ENCODE measurements at places on chromosomes 4 and X. TPM values are rescaled to one million over a fixed set of nuclear protein-coding genes. Genes with fewer than 3 reads are reported as not detected.

GRCh38 chr4:40173470-40173875, 23.4 kb upstream of the RHOH start:
- H3K4me1 ChIP-seq = peaks cover 11% of the 10 kb centered on the region
- H3K4me3 ChIP-seq = no peak overlapping the region
- no peak overlapping the region for H3K27ac ChIP-seq
- no peaks in the 10 kb centered on the region for H3K27me3 ChIP-seq
- DNase-seq = no peak

GRCh38 chr4:54548098-54548620, 109.6 kb upstream of the KIT start:
- peak; percentile 10 for DNase-seq
- peaks cover 4% of the 10 kb centered on the region for H3K4me1 ChIP-seq
- no peak overlapping the region for H3K27ac ChIP-seq
- H3K36me3 ChIP-seq = no peaks in the 10 kb centered on the region

DNA sequence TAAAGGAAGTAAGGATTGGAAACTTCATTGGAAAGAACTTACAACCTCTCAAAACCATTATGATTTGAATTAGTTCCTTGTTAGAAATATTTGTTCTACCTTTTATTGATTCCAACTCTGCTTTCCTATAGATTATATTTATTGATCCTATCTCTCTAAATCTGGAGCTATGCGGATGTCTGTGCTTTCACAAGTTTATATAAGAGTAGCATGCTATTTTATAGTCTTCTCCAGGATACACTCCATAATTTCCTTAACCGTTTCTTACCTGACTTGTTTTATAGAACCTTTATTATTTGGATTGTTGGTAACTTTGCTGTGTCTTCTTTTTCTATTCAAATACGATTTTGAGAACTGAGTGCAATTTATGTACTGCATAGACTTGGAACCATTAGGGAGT, 668.1 kb downstream of the RAPGEF2 start:
- no peaks in the 10 kb centered on the region for H3K4me1 ChIP-seq
- H3K27ac ChIP-seq = no peak overlapping the region
- no peaks in the 10 kb centered on the region for H3K27me3 ChIP-seq
- DNase-seq = no peak
- no peak overlapping the region for H3K4me3 ChIP-seq
- H3K36me3 ChIP-seq = no peaks in the 10 kb centered on the region

DNA sequence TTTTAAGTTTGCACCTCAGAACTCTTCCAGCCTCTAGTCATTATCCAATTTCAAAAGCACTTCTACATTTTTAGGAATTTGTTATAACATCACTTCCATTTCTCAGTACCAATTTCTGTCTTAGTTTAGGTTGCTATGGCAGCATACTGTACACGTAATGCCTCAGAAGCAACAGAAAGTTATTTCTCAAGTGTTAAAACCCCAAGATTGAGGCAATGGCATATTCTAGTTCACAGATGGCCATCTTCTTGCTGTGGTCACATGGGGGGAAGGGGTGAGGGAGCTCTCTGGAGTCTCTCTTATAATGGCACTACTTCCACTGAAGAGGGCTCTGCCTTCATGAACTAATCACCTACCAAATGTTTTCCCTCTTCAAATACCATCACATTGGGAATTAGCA, 220.3 kb upstream of the CTSO start:
- H3K36me3 ChIP-seq = no peaks in the 10 kb centered on the region
- H3K4me3 ChIP-seq = no peak overlapping the region
- H3K4me1 ChIP-seq = no peaks in the 10 kb centered on the region
- DNase-seq = no peak
- H3K27ac ChIP-seq = no peak overlapping the region
- H3K27me3 ChIP-seq = no peaks in the 10 kb centered on the region

DNA sequence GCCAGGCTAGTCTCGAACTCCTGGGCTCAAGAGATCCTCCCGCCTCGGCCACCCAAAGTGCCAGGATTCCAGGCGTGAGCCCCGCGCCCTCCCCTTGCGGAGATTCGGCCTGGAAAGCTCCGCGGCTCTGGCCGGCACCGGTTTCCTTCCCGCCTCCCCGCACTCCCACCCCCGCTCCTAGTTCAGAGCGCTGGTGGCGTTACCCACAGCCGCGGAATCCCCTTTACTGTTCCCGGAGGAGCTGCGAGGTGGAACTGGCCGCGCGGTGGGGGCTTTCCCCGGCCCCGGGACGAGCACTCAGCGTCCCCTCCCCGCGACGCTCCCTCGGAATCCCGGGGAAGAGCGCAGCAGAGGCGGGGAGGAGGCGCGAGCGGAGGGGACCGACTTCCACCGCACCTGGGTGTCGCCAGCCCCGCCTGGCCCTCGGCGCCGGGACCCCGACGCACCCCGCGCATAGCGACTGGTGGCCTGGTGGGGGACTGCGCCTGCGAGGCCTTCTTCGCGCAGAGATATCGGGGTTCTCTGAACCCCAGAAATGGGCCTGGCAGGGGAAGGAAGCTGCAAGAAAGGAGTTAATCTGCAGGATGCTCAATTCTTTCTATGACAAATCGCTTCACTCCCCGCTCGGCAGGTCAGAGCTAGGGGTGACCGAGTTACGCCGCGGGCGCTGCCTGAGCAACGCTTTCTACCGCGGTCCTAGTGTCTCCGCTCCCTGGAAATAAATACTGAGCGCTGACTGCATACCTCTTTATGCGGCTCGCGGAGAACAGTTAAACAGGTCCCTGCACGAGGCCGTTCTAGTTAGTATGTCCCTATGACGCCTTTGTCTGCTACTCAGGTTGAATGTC, 14.6 kb upstream of the SLC25A4 start:
- H3K4me3 ChIP-seq = peak overlapping the region; percentile 57
- H3K27ac ChIP-seq = no peak overlapping the region
- no peaks in the 10 kb centered on the region for H3K36me3 ChIP-seq
- peak; percentile 38 for DNase-seq
- H3K27me3 ChIP-seq = peaks cover 30% of the 10 kb centered on the region

DNA sequence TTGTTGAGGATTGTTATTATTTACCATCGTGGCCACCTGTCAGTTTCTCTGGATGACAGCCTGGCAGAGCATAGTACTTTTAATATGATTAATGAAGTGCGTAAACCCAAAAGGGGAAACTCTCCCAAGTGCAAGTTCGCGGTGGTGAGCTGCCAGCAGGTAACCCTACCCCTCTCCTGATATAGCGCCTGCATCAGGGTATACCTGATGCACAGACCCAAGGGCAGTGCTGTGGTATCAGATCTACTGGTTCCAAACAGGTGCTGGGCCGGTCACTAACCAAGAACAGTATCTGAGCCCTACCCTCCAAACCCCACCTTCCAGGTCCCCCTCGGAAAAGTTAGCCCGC, 1.6 kb downstream of the RNF150 start:
- no peaks in the 10 kb centered on the region for H3K36me3 ChIP-seq
- H3K4me1 ChIP-seq = peaks cover 11% of the 10 kb centered on the region
- DNase-seq = no peak
- H3K27ac ChIP-seq = no peak overlapping the region

- no peaks in the 10 kb centered on the region for H3K4me1 ChIP-seq
- H3K4me3 ChIP-seq = no peak overlapping the region
- no peaks in the 10 kb centered on the region for H3K36me3 ChIP-seq
- DNase-seq = no peak
- no peaks in the 10 kb centered on the region for H3K27me3 ChIP-seq
Measured at GRCh38 chr4:141080668-141081067, 52.6 kb downstream of the RNF150 start.

Gene TCEAL6
- total RNA-seq = not detected
